Mucosa of gallbladder (tissue), 1 donor: ENCODE measurements at places on chromosomes 12 and 14. TPM values are rescaled to one million over a fixed set of nuclear protein-coding genes. Genes with fewer than 3 reads are reported as not detected.
A peak's percentile ranks its signal among the peaks of the same experiment; 100 is the strongest.

DNA sequence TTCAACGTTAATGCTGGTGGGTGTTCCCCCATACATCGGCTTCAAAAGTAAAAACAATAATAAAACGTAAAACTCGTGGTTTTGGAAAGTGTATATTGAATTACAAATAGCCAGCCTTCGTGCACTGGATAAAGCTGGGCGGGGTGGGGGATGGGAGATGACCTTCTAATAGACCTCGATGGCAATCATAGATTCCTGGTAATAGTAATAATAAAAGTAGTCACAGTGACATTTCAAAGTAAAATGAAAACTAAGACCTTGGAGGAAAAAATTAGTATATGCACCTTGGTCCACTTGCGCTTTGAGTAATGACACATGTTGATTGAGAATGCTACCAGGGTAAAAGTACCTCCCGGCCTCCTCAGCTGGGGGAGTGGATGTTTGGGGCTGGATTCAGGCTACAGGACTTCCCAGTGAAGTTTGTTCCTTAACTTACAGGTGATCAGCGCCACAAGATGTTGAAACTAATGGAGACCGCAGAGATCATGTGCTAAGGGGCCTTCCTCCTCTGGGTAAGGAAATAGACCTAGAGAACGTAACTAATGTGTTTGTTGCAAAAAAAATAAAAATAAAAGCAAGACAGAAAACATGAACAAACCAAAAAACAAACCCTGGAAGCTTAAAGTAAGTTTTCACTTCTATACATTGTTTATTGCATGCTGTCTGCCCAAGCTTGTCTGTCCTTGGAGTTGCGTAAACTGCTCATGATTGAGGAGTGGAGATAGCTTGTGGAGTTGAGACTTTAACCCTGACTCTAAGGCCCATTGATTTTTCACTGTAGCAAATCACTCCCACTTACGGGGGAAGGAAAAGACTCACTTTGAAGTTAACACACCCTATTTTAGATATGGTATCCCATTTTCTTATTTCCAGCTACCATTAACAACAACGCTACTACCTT, 907 bp upstream of the LRIG3 start:
- DNase-seq = peak; percentile 65

DNA sequence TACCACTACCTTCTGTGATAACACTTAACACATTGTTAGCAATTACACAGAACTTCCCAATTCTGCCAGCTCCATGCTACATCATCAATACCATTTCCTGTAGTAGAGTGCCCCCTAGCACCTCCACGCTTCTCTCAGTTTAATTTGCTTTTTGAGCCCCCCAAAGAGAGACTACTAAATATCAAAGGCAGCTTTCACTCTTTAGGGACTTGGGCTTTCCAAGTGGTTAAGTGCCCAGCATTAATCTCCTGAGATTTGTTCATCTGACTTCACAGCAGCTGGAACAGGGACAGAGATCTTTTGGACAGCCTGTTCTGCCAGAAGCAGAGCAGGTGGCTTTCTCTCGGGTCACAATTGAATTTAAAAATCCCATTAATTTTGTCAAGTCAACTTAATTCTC, 954.9 kb downstream of the DIO2 start:
- no peak for DNase-seq

GRCh38 chr12:38904537-38905479, 583 bp downstream of the CPNE8 start:
- peak; percentile 85 for DNase-seq

- DNase-seq = no peak
These were observed 48.8 kb upstream of the CORO1C start for GRCh38 chr12:108779998-108780688.

- DNase-seq = no peak
These were observed 1487.7 kb upstream of the SEL1L start for GRCh38 chr14:83021323-83021722.

DNA sequence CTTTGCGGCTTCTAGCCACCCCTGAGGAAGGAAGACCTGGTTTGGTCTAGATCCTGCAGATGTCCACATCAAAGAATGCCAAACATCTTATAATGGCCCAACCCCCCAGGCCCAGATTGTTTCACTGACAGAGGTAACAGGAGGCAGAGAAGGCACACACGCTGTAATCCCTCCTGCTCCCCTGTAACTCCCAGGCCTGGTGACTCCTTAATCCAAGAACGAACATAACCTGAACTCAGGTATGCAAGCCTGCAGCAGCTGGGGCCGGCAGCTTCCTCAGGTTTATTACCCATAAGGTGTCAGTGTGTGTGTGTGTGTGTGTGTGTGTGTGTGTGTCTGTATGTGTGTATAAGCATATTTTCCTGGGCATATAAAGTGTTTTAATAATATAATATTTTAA, 52.7 kb downstream of the ERH start:
- DNase-seq = no peak

- DNase-seq = no peak
These were observed 67.9 kb upstream of the PLXNC1 start for GRCh38 chr12:94080341-94081009.

- no peak for DNase-seq
These were observed 357.2 kb upstream of the RPL10L start for GRCh38 chr14:47008732-47009131.

DNA sequence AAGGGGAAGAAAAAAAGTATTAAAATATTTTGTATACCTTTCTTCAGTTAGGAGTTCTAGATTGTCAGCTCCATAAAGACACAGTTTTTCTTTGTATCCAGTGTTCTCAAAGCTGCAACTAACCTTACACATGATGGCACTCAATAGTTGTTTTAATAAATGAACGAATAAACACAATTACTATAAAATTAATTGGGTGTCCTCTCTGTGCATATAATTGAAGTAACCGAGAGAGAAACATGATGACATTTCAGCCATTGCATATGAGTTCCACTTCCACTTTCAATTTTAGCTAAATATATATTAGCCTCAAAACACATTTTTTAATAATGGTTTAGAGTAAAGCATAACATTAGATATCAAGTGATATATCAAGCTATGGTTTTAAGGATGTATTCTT, 671.2 kb downstream of the LRFN5 start:
- DNase-seq = no peak

GRCh38 chr12:70258605-70259403, 15.6 kb downstream of the CNOT2 start:
- no peak for DNase-seq

GRCh38 chr14:100292776-100293461, 13.3 kb downstream of the SLC25A29 start:
- DNase-seq = no peak

Gene SIX4
- total RNA-seq = 2.5 TPM

Gene ZNF891
- 2.6 TPM for total RNA-seq

Gene PDZRN4
- total RNA-seq = 10.6 TPM

Gene TBX5
- 0.20 TPM for total RNA-seq
